Bronchial epithelial cell (primary cell): ENCODE measurements at places on chromosomes 7 and 10.

DNA sequence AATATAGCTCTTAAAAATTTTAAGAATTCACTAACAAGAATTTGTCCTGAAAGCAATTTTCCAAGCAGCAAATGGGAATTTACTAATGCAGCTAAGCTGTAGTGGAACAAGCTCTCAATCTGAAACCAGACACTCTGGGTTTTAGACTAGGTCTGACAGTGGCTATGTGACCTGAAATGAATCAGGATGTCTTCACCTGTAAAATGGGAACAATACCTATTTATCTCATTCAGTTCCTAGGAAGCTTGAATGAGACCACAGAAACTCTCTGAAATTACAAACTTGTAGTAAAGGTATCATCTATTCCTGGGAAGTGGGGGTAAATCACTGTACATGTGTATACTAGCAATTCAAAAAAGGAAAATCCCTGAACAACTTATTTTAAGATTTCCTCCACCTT is 1.2 kb downstream of the DNAJC2 start:
- no peak for DNase-seq

- DNase-seq = peak; percentile 85
Measured at GRCh38 chr7:30165590-30165989, 30.8 kb downstream of the MTURN start.

- no peak for DNase-seq
Measured at GRCh38 chr7:45661302-45661995, 87.3 kb downstream of the ADCY1 start.

DNA sequence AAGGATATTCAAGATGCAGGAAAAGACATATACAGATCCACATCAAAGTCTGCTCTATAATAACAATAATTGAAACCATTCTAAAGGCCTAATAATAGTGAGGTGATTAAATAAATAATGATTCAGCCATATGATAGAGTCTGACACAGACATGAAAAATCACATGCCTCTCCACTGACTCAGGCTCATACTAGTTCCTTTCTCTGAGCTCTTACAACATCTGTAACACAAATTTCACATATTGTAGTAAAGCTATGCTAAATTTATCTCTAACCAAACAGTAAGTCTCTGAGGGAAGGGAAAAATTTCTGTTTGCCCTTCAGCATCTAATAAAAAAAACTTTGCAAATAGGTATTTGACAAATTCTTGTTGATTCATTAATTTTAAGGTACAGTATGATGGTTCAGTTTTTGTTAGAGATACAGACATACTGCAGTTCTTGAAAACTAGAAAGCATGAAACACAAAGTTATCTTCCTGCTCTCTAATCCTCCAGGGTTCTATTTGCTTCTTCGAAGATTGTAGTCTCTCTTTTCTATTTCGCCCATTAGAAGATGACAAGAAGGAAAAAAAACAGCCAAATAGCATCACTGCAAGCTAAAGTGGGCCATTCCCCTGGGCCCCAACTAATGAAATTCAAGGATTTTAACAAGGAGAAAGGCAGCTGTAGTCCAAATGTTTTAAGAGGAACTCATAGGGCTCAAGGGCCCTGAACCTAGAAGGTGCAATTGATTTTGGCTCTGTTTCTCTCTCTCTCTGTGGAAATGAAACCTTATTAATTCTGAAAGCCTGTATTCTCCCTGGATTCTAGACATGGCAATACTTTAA is 53.9 kb downstream of the CUBN start:
- DNase-seq = peak; percentile 97

DNA sequence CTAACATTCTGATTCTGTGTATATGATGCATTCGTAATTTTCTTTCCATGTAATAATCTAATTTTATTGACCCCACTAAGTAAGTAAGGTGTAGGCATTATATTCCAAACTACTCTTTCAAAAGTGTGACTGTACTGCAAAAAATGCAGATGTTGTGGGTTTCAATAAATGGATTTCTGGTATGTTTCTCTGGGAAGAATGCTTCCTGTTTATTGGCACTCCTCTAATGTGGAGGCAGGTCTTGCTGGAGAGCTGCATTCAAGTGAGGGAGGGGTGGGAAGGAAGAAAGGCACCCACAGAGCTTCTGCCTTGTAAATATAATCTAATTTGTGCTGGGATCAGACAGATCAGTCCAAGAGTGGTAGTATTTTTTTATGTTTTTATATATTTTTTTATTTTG is 23.9 kb downstream of the ST7 start:
- no peak for DNase-seq

- DNase-seq = no peak
Measured at GRCh38 chr10:106997721-106998120, 166.8 kb downstream of the SORCS1 start.

- no peak for DNase-seq
Measured at GRCh38 chr10:822661-823367, 108.7 kb downstream of the LARP4B start.
